ENCODE measurements at places on chromosomes 4 and X. TPM values are rescaled to one million over a fixed set of nuclear protein-coding genes. Genes with fewer than 3 reads are reported as not detected.

DNA sequence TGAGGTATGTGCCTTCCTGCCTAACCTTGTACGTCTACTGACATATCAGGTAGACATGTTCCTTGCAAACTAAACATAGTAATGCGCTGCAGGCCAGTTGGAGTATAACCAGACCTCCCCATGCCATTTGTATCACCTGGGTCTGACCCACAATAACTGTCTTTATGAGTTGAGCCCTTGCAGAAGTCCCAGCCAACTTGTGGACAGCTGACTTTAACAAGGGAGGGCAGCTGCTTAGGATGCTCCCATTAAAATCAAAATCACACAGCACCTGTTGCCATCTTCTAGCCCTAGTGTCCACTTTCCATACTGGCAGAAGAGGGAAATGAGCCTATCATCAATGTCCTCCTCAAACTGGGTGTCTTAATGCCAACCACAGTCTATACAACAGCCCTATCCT is 41.6 kb downstream of the KANTR start:
- DNase-seq: no peak

The FAM156A gene
- 15.4 TPM for total RNA-seq

GRCh38 chr4:6751611-6752485 is 30.7 kb upstream of the KIAA0232 start:
- no peak for DNase-seq

The DMP1 gene
- not detected for total RNA-seq

The DIAPH2 gene
- total RNA-seq: 8.3 TPM

The CENPVL1 gene
- not detected for total RNA-seq

The TENM3 gene
- total RNA-seq: not detected

GRCh38 chrX:70774223-70774622 is 134.3 kb downstream of the TEX11 start:
- no peak for DNase-seq

GRCh38 chrX:154698630-154699248 is 45.4 kb upstream of the CTAG2 start:
- DNase-seq: no peak

- DNase-seq: no peak
Measured at GRCh38 chr4:166622425-166622977, 611.8 kb downstream of the SPOCK3 start.

- no peak for DNase-seq
Measured at GRCh38 chr4:104879367-104879766, 267.3 kb upstream of the TET2 start.

The PABPC1L2A gene
- total RNA-seq: not detected

DNA sequence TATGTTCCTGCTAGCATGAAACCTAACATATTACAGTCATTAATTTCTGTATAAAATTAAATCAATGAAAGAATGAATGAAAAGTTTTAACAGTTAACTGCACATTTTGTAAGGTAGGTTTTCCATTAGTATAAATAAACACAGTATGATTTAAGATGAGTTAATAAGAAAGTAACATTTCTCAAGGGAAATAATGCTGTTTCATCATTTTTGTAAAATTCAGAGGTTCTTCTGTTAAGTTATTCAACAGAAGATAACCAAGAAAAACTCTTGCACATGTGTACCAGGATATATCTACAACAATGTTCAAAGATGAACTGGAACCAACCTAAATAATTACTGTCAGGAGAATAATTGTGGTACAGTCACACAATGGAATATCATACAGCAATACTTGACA is 88.6 kb downstream of the NEK1 start:
- DNase-seq: no peak

GRCh38 chr4:57877047-57877458 is 766.9 kb upstream of the IGFBP7 start:
- no peak for DNase-seq

- DNase-seq: no peak
Measured at GRCh38 chrX:119402588-119402987, 3.5 kb downstream of the SLC25A43 start.

- DNase-seq: no peak
Measured at GRCh38 chr4:120688791-120689190, 233.7 kb downstream of the PRDM5 start.

- DNase-seq: no peak
Measured at GRCh38 chrX:2712428-2712827, 21.3 kb downstream of the CD99 start.

The UGT2B11 gene
- total RNA-seq: 2.1 TPM

The DCAF8L2 gene
- not detected for total RNA-seq

- DNase-seq: no peak
Measured at GRCh38 chr4:186724058-186724863, 605 bp upstream of the FAT1 start.

- peak; percentile 77 for DNase-seq
Measured at GRCh38 chr4:38675146-38676121, 11.4 kb downstream of the KLF3 start.

DNA sequence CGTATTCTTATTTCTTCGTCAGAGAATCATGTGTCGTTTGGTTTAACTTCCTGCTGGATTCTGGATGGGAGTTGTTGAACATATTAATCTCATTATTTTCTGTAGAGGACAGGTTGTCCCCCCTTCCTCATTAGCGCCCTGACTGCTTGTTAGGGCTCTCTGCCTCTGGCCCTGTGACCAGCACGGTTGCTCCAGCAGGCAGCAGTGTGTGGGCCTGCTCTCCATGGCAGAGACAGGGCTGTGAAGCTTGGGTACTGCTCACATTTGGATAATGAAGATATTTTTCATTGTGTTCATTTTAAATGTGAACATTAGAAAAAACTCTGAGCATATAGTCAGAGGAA is 102.7 kb downstream of the KLHL8 start:
- DNase-seq: no peak

The ANOS1 gene
- not detected for total RNA-seq

- no peak for DNase-seq
Measured at GRCh38 chrX:44723426-44723825, 120.4 kb upstream of the DUSP21 start.

- DNase-seq: no peak
Measured at GRCh38 chr4:144362366-144362765, 221.8 kb upstream of the GYPA start.
